ENCODE measurements at places on chromosomes 2 and 18.

- DNase-seq = no peak
Measured at GRCh38 chr2:1350111-1350510, 63.2 kb upstream of the TPO start.

GRCh38 chr2:240411261-240412160 lies 24.0 kb upstream of the GPC1 start:
- no peak for DNase-seq

GRCh38 chr2:217393585-217394032 lies 533.7 kb upstream of the TNP1 start:
- DNase-seq = no peak

DNA sequence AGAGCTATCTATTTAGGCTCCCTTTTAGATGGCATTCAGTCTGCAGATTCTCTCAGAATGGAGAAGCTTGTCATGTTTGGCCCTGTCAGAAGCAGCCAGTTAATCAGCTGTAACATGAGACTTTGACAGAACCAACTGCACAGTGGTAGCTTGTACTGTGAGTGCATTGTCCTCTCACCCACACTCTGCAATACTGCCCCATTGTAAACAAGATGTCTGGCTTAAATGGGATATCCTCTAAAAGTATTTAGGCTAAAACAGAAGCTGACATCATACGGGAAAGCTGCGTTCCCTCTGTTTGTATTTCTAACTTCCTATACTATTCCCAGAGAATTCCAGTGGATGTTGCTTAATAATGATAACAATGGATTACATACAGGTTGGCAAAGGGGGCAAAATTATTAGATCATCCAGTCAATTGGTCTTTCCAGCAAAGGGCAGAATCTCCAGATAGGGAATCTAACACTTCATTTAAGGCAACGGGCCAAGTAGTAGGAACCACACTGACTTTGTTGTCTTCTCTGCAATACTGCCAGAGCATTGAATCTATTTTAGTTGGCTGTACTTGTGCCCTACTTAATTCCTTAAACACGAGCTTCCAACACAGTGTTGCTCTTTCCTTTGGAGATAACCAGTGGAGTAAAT lies 15.4 kb upstream of the STAT4 start:
- peak; percentile 24 for DNase-seq

GRCh38 chr2:211957799-211958198 lies 580.8 kb downstream of the ERBB4 start:
- DNase-seq = no peak

DNA sequence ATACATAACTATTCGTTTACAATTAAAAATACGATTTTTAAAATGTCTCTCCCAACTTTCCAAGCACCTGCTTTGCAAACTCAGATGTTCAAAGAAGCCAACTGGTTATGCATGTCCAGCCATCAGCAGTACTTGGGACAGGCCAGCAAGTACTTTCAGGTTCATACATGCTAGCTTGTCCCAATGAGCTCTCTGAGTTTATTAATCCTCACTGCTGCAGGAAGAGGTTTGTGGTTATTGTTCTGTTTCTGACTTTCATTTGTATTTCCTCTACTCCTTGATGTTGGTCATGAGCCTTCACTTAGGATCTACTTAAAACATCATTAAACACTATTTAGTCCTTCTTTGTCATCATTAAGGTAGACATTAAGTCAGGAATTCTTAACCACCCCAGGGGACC lies 374.1 kb downstream of the LRATD1 start:
- DNase-seq = no peak

DNA sequence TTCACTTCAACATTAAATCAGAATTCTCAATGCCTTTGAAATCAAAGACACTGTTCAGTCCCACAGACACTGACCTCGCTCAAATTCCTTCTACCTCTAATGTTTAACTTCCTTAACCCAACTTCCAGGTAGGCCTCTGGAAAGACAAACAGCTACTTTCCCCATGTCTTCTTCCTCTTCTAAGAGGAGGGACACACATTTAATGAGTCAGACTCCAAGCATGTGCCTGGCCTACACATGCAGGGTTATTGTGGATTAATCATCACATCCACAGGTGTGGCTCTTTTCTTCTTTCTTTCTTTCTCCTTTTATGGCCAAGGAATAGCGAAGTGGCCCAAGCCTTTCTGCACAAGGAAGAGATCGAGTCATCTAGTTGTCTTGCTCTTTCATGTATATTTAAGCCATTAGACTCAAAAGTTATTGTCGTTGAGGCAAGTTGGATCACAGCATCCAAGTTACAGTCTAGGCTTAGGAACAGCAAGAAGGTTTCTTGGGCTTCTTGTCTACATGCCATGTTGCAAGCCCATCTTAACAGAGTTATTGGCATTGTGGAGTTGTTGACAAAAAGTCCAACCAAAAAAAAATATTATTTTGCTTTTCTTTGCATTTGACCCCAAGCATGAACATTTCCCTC lies 387.8 kb downstream of the IRS1 start:
- DNase-seq = no peak

- DNase-seq = no peak
Measured at GRCh38 chr18:79195716-79196683, 126.8 kb downstream of the ATP9B start.

DNA sequence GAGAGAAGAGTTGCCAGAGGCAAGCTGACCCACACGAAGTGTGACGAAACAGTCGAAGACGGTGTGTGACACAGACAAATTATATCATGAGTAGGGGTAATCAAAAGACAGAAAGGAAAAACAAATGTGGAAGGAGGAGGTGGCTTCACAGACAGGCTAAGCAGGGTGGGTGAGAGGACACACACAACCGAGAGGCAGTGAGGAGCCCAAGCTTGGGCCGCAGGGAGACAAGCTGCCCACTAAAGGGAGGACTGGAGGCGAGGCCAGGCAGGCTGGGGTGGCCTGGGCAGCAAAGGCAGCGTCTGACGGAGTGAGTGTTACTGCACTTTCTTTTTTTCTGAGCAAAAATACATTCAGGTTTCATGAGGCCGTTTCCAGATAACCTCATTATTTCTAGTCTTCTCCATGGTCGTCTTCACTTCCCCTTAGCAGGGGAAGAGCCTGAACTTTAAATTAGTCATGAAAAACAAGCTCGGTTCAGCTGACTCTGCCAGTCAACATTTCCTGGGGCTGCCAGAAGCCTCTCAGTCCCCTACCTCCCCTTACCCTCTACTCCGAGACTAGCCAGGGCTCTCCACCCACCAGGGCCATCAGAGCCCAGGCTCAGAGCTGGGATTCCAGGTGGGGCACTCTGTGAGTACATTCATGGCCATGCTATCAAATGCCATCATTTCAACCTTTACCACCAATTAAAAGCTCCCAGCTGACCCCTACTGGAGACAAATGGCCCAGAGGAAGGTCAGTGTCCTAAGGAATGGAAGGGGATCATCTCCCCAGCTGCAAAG lies 13.8 kb upstream of the ZFP36L2 start:
- no peak for DNase-seq

- DNase-seq = peak; percentile 71
Measured at GRCh38 chr2:101533561-101534148, 58.7 kb upstream of the RFX8 start.

- no peak for DNase-seq
Measured at GRCh38 chr2:28348921-28349320, 43.7 kb upstream of the FOSL2 start.

- DNase-seq = no peak
Measured at GRCh38 chr2:191176801-191177438, 26.1 kb upstream of the STAT4 start.

- DNase-seq = no peak
Measured at GRCh38 chr18:25166113-25166512, 185.9 kb downstream of the ZNF521 start.

GRCh38 chr2:80670763-80671162 lies 366.2 kb upstream of the LRRTM1 start:
- DNase-seq = no peak

- DNase-seq = no peak
Measured at GRCh38 chr2:232310121-232310520, 68.4 kb upstream of the ALPP start.

DNA sequence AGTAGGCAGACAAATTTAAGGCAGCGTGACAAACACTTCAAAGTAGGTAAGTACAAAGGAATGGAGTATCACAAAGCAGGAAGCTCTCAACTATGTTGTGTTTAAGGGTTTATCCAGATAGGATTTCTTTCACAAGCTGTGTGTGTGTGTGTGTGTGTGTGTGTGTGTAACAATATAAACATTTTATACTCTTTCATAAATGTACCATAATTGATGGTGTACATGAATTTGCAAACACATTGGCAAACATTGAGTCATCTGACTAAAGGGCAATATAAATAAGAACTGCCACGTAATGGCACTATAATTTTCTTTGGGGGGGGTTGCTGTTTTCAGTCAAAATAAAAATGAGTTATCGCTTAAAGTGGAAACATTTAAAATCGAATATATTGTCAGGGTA lies 1004.4 kb upstream of the DDX18 start:
- no peak for DNase-seq

Data from substantia nigra (tissue), 51 donors.